NCI-H2227 treated with DMSO at 0.1 percent for 48 hours (cell line): ENCODE measurements at places on chromosomes 5 and 9.

GRCh38 chr9:91803970-91804752 lies 145.9 kb downstream of the ROR2 start:
- no peak for DNase-seq

GRCh38 chr5:73028991-73029595 lies 73.3 kb downstream of the FCHO2 start:
- DNase-seq, result no peak

DNA sequence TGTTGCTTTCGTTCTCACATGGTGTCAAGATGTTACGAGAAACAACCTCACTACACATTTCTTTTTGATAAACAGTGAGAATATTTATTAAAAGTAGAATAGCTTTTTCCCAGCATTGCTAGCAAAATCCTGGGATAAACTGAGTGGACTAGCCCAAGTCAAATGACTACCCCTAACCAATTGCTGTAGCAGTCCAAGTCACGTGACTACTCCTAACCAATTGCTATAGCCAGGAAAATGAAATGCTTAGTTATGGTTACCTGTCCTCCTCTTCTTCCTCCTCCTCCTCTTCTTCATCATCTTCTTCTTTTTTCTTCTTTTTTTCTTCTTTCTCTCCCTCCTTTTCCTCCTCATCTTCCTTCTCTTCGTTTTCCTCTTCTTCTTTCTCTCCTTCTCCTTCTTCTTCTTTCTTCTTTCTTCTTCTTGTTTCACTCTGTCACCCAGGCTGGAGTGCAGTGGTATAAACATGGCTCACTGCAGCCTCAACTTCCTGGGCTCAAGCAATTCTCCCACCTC lies 85.4 kb downstream of the PDE8B start:
- no peak for DNase-seq

DNA sequence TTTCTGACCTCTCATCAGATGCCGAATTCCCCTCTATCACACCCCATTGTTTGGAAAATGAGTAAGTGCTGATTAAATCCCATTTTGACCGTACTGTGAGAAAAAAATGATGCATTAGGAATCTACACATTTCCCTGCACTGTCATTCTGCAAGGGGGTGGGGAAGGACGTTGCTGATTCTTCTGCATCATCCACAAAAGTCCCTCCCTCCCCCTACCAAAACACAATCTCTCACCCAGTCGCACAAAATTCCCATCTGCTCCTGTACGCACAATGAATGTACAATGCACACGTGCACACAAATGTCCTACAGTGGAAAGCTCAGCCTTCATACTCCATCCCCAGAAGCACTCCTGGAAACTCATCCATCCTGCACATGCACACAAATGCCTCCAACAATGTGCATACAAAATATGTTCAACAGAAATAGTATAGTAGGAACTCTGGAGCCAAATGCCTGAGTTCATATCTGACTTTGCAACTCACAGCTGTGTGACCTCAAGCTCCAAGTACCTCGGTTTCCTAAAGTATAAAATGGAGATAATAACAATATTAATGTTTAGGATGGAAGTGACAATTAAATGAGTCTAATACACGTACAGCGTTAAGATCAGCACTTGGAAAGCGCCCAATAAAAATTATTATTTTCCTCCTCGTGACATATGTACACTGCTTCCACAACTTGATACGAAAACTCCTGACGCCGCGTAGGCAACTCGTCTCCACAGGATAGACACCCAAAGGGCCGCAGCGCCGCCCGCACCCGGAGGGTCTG lies 809 bp downstream of the TNIP1 start:
- DNase-seq, result no peak

GRCh38 chr9:73210886-73211666 lies 59.4 kb downstream of the ANXA1 start:
- DNase-seq, result no peak
